Activated CD4-positive, alpha-beta T cell treated with anti-CD3 and anti-CD28 coated beads, Interleukin-2, amount 10 ng/mL, durations not matched to agents 24 days and 14 days (primary cell): ENCODE measurements at places on chromosomes 5 and 9.

- DNase-seq: no peak
- no peak overlapping the region for H3K4me3 ChIP-seq
- no peaks in the 10 kb centered on the region for H3K4me1 ChIP-seq
- no peaks in the 10 kb centered on the region for H3K36me3 ChIP-seq
- H3K27ac ChIP-seq: no peak overlapping the region
Measured at GRCh38 chr5:87686975-87687374, 274.2 kb upstream of the CCNH start.

- peaks cover 22% of the 10 kb centered on the region for H3K4me1 ChIP-seq
- H3K27me3 ChIP-seq: no peaks in the 10 kb centered on the region
- peaks cover 67% of the 10 kb centered on the region for H3K36me3 ChIP-seq
- peak overlapping the region; percentile 42 for H3K27ac ChIP-seq
Measured at GRCh38 chr9:132384376-132384775, 22.3 kb downstream of the TTF1 start.

DNA sequence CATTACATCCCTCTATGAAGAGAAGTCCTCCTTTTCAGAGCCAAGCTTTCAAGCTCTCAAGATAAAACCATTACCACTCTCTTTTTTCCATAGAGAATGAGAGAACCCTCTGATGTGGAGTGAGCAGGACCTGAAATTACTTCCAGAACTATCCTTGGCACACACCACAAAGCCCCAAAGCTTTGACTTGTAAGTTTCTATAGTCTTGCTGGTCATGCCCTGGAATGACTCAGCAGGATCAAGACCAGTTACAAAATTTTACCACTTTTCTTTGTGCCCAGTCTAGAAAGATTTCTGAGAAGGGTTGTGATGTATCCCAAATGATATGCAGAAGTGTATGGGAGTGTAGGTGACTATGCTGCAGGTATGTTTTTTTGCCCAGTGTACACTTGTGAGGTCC is 760.6 kb downstream of the TLE1 start:
- H3K36me3 ChIP-seq: no peaks in the 10 kb centered on the region
- no peak overlapping the region for H3K27ac ChIP-seq
- DNase-seq: no peak
- no peak overlapping the region for H3K4me3 ChIP-seq

DNA sequence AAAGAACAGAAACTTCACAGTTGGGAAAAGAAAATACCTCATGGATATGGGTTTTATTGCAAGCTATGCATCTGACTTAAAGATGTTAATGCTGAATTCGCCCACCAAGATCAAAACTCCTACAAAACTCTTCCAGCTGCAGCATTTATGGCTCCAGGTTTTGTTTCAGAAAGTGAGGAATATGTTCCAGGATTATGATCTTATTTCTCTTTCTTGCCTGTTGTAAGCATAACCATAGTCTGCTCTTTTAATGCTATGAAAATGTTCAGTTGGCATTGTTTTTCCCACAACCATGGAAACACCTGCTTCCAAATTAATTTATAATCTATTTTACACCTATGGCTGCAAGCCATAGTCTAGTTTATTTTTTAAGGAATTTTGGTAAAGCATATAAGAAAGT is 34.9 kb upstream of the FST start:
- no peak for DNase-seq
- peaks cover 4% of the 10 kb centered on the region for H3K27me3 ChIP-seq
- no peaks in the 10 kb centered on the region for H3K4me1 ChIP-seq
- H3K27ac ChIP-seq: no peak overlapping the region
- no peaks in the 10 kb centered on the region for H3K36me3 ChIP-seq

- no peak overlapping the region for H3K27ac ChIP-seq
- H3K27me3 ChIP-seq: no peaks in the 10 kb centered on the region
- H3K36me3 ChIP-seq: no peaks in the 10 kb centered on the region
- no peaks in the 10 kb centered on the region for H3K4me1 ChIP-seq
Measured at GRCh38 chr5:155938051-155938450, 388.9 kb upstream of the SGCD start.

GRCh38 chr9:123262338-123262737 is 6.0 kb downstream of the STRBP start:
- H3K4me1 ChIP-seq: peaks cover 21% of the 10 kb centered on the region
- no peak overlapping the region for H3K27ac ChIP-seq
- no peak overlapping the region for H3K4me3 ChIP-seq
- no peak for DNase-seq
- peaks cover 12% of the 10 kb centered on the region for H3K27me3 ChIP-seq
- H3K36me3 ChIP-seq: no peaks in the 10 kb centered on the region
